Right ventricle myocardium inferior (tissue), 1 donor: ENCODE measurements at places on chromosomes 7 and 10.
A peak's percentile ranks its signal among the peaks of the same experiment; 100 is the strongest.

DNA sequence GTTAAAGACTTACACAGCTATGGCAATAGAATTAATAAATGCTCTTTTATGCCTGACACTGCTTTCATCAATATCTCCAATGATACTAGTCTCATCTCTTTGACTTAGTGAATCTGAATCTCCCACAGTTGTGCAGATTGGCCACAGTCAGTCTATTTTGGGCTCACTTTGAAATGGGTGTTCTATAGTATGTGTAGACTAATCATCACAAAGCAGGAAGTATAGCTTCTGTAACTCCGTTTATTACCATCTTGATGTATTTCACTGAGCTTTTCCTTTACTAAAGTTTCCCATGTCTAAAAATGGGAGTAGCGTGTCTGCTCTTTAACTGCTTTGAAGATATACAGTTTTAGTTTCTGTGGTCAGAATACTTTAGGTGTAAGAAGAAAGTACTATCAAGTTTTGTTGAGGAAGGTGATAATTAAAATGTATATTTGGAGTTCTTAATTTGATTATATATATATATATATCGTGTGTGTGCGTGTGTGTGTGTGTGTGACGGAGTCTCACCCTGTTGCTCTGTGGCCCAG, 70.1 kb downstream of the ST7 start:
- DNase-seq: no peak

- no peak for DNase-seq
Measured at GRCh38 chr10:29394321-29394932, 105.6 kb downstream of the LYZL1 start.

GRCh38 chr7:95478272-95479037, 7.3 kb upstream of the ASB4 start:
- no peak for DNase-seq

DNA sequence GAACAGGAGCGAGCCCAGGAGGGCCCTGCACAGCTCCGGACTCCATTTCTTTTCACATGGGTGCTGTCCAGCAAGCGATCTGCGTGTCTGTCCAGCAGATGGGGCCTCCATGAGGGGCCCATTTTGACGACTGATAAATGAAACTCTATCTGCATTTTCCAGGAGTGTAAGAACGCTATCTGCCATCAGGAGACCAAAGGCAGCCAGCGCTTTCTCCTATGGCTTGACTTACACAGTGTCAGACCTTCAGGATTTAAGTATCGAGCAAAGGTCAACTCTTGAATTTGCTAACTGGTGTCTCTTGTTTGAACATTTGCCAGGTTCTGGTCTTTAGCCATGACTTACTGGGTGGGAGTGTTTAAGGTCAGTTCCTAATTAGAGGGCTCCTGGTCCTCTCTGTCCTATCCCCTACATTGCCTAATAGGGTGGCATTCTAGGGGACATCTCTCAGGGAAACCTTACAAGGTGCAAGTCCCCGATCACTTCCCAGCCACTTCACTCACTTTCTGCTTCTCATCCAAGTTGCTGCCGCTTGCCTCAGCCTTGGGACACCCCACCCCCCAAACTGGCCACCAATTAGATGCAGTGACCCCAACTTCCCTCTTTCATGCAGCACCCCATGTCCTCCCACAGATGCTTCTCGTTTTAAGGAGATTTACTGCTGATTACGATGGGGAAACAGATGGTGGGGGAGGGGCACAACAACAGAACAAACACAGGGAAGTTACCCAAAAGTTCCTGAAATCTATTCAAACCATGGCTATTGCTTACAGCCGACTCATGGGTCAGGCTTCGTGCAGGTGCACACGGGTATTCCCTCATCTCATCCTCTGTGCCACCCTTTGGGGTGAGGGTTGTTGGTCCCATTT, 20.0 kb downstream of the VSIR start:
- peak; percentile 84 for DNase-seq

DNA sequence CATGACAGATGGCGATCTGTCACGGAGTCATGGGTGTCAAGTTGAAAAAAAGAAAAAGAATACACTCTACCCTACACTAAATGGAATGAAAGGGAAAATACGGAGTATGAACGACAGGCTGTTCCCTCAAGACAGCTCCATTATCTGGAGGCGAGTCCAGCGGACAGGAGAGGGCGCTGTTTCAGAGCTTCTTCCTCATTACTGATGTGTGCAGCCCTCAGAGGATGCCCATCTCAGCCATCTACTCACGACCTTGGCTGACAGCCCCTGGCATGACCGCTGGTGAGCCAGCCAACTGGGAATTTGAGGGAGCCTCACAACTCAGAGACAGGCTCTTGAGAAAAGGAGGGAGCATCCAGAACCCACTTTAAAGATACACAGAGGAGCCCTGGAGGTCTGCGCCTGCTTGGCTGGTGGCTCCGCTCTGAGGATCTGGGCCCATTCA, 49.6 kb upstream of the SMNDC1 start:
- no peak for DNase-seq

- no peak for DNase-seq
Measured at GRCh38 chr7:13508586-13508985, 480.9 kb downstream of the ETV1 start.

GRCh38 chr7:50502947-50503346, 52.8 kb upstream of the FIGNL1 start:
- DNase-seq: no peak

- DNase-seq: peak; percentile 70
Measured at GRCh38 chr7:1914321-1914720, 244.2 kb downstream of the ELFN1 start.

GRCh38 chr10:121709675-121710073, 111.4 kb upstream of the FGFR2 start:
- no peak for DNase-seq

- DNase-seq: no peak
Measured at GRCh38 chr7:84682543-84682942, 488.0 kb upstream of the SEMA3A start.

DNA sequence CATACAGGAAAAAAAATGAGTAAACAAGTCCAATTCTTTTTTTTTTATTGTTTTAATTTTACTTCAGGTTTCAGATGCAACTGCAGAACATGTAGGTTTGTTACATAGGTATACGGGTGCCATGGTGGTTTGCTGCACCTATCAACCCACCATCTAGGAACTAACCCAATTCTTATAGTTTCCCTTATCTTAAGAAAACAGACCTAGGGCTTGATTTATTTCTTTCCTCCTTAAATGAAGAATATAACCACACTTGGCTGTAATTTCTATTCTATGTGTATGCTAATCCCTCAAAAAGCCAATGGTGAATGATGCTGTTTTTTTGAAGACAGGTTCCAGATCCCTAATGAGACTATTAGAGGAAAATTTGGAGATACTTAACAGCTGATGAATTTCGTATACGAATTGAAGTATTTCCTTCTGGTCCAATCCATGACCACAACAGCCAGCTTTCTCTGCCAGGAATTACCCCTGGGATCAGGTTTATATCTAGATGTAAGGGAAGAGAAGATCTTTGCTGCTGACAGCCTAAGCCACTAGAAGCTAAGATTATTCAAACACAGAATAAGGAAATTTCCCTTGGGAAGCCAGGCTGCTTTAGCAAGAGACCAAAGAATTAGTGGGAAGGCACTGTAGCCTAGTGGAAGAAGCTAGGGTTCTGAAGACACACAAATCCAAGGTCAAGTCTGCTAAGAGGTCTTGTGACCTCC, 115.8 kb downstream of the INHBA start:
- no peak for DNase-seq

GRCh38 chr7:92798517-92799249, 37.7 kb downstream of the CDK6 start:
- no peak for DNase-seq

DNA sequence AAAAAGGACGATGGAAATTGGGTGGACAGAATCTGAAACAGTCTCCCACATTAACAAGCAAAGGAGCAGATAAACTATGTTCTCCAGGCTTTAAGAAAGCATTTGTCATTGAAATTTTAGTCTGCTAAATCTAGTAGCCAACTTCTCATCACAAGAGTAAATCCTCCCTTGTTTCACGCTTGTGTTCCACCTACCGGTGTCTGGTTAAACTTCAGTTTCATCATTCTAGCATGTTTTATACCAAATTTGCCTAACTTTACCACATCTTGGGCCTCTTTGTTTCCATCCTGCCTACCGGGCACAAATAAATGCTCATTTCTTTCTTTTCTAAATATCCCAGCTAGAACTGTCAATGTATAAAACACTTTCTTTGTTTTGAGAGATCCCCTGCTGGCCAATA, 5.8 kb downstream of the LIPA start:
- no peak for DNase-seq

- DNase-seq: no peak
Measured at GRCh38 chr10:49076319-49076718, 39.0 kb downstream of the VSTM4 start.

- no peak for DNase-seq
Measured at GRCh38 chr7:158723266-158723665, 18.7 kb upstream of the NCAPG2 start.

- DNase-seq: no peak
Measured at GRCh38 chr10:32156031-32156495, 99.8 kb upstream of the KIF5B start.

DNA sequence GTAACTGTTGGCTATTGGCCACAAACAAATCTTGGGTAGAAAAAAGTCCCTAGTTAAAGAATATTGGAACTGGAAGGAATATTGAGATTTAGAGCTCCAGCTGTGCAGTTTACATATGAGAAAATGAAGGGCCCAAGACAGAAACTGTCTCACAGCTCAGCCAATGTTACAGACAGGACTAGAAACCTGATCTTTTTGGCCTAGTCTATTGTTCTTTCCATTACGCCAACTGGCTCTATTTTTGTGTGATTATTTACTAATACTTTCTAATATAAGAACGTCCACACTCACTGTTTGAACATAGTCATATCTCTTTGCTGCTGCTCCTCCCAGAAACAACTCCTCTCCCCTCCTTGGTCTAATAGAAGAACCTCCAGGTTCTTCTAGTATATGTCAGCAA, 1.2 kb downstream of the WEE2 start:
- no peak for DNase-seq

DNA sequence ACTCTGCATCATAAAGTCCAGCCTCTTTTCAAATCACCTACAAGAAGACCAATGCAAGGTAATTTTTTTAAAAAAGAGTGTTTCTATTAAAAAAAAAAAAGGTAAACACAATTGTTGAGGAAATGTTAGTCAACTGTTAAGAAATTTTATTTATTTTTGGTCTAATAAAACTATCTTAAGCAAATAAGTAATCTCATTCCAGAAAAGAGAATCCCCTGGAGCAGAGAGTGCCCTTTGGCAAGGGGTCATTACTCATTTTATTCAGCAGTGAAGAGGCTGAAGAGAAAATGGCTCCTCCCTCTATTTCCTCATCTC, 63.4 kb upstream of the GSDME start:
- DNase-seq: no peak

DNA sequence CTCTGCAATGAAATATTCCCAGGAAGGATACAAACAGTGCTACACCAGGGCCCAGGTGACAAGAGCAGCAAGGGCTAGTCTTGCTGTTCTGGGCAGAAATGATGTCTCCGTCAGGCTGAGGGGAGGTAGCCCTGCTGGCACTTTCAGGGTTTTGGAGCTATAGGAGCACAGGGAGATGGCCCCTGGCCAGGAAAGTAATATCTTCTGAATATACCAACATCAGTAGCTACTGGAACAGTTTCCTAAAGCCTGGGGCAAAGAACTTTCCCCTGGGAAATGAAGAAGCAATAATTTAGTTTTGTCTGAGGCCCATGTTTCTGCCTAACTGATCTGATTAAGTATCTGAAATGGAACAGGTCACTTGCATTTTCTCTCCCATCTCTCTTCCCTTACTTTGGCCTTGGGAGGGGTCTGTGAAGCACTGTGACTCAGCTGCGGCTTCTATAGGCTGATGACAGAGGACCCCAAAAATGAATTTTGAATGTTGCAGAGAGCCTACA, 489.1 kb upstream of the PODXL start:
- DNase-seq: no peak

- no peak for DNase-seq
Measured at GRCh38 chr7:152459724-152460251, 24.0 kb upstream of the KMT2C start.

- no peak for DNase-seq
Measured at GRCh38 chr7:112946350-112946749, 140.3 kb downstream of the GPR85 start.
